ENCODE measurements at places on chromosomes 4 and X.

DNA sequence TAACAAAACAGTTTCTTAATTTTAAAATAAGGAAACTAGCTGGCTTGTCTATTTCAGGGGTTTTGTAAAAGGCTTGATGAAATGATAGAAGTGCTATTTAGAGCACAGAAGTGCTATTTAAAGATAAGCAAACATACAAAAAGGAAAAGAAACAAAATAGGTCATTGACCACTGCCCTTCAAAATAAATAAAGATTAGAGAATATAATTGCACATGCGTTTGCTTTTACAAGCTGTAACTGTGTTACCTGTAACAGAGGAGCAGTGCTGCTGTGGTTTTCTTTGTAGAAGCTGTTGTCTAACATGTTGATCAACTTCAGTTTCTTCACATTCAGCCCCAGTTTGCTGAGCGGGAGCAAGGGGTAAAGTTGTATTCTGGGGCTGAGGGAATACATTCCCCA lies 63.5 kb downstream of the WNK3 start:
- no peak for DNase-seq

- DNase-seq: no peak
Observed at GRCh38 chr4:163251204-163251603, 81.2 kb downstream of the NPY1R start.

GRCh38 chr4:6777636-6778281 lies 4.8 kb upstream of the KIAA0232 start:
- peak; percentile 17 for DNase-seq

- DNase-seq: no peak
Observed at GRCh38 chrX:97374266-97374665, 490.6 kb downstream of the RPA4 start.

- no peak for DNase-seq
Observed at GRCh38 chr4:22850630-22851029, 157.9 kb downstream of the GBA3 start.

- DNase-seq: no peak
Observed at GRCh38 chr4:1904042-1904441, 32.8 kb downstream of the NSD2 start.

GRCh38 chr4:567457-568350 lies 8.4 kb downstream of the TMEM271 start:
- no peak for DNase-seq

- no peak for DNase-seq
Observed at GRCh38 chr4:182213004-182213403, 30.2 kb upstream of the TENM3 start.

GRCh38 chr4:92265021-92265420 lies 38.7 kb upstream of the GRID2 start:
- no peak for DNase-seq

- DNase-seq: no peak
Observed at GRCh38 chr4:58766763-58767162, 1656.6 kb upstream of the IGFBP7 start.

DNA sequence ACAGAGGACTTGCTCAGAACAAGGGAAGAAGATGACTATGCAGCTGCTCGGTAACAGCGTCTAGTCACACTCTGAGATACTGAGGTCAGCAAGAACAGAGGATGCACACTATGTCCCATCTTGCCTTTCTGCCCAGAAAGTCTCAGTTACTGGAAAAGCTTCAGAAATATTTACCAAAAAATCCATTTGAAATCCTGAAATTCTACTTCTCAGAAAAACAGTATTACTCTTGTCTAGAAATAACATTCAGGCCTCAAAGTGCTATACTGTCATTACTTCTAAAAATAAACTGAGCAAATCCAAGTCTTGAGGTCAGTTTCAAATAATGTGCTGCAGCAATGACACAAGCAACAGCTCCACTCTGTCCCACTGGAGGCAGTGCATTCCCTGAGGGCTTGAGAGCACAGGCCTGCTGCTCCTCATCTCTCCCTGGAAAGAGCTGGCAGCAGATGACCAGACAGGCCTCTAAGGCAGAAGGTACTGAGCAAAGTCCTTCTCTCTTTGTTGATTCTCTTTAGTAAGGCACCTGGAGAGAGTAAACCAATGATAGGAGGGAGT lies 76.9 kb downstream of the CAMK2D start:
- DNase-seq: no peak

- DNase-seq: no peak
Observed at GRCh38 chrX:142978130-142978684, 47.5 kb upstream of the SPANXN4 start.

Data from erythroblast (primary cell).